ENCODE measurements at places on chromosomes 7 and 10. TPM values are rescaled to one million over a fixed set of nuclear protein-coding genes. Genes with fewer than 3 reads are reported as not detected.

DNA sequence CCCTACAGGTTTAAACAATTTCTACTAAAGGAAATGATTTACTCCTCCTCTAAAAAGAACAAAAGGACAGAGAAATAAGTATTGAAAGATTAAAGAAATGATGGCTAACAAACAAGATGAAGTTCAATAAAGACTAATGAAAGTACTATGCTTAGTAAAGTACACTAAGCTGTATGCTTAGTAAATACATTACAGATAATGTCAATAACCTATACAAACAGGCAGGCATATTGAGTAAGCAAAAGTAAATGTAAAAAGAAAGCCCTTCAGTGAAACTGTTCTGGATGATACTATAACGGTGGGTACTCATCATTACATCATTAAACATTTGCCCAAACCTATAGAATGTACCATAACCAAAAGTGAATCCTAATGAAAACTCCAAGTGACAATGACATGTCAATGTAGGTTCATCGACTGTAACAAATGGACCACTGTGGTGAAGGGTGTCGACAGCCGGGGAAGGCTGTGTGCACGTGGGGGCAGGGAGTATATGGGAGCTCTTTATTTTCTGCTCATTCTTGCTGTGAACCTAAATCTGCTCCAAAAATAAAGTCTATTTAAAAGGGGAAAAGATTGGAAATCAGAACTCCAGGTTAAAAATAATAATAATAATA is 34.0 kb downstream of the CYTH3 start:
- no peak for DNase-seq

- no peak for DNase-seq
These were observed 10.6 kb downstream of the ZCCHC24 start for GRCh38 chr10:79434821-79435251.

DNA sequence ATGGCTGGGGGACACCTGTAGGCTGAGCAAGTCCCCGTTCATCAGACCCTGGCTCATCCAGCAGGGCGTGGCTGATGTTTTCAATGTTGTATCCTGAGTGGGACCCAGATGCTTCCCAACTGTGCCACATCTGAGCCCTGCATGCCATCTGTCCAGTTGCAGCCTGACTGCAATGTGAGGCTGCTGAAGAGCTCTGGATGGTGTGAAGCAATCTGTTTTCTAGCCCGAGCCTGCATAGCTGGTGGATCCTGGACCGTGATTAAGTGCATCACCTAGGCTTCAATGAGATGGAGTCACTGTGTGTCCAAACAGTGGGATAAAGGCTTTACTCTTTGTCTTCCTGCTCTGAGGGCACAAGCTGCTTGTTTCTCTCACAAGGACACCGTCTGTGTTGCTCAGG is 99.8 kb downstream of the TCF7L2 start:
- no peak for DNase-seq

DNA sequence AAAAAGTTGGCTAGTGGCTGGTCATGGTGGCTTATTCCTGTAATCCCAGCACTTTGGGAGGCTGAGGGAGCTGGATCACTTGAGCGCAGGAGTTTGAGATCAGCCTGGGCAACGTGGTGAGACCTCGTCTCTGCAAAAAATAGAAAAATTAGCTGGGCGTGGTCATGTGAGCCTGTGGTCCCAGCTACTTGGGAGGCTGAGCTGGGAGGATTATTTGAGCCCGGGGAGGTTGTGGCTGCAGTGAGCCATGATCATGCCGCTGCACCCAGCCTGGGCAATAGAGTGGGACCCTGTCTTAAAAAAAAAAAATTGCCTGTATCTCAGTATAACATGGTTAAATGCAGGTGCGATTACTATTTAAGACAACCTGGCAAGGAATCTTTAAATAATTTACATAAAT is 61.0 kb downstream of the ADD3 start:
- DNase-seq, result no peak

DNA sequence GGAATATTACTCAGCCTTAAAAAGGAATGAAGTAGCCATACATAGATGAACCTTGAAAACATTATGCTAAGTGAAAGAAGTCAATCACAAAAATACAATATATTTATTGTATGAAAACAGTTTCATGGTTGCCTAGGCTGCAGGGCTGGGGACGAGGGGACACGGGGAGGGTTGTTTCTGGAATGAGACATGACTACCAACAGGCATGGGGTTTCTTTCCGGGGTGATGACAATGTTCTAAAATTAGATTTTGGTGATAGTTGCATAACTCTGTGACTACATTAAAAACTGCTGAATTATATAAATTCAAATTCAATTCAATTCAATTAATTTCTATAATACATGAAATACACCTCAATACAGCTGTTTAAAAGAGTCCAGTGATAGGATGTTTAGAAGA is 88.0 kb downstream of the ARHGAP22 start:
- DNase-seq, result no peak

DNA sequence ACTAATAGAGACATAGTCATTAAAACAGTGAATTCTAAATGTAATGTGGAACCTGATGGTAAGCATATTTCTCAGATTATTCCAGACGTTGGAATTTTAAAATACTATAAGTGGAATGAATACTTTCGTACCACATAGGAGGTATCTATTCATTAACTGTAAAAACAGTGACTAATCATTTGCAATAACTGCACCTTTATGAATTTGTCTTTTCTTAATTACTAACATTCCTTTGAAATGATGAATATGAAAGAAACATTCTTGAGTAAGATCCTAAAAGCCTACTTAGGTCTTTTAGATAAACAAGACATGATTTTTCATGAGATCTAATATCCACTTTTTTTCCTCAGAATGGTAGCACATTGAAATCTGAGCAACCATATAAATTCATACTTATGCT is 549.0 kb upstream of the LRRN3 start:
- DNase-seq, result no peak

DNA sequence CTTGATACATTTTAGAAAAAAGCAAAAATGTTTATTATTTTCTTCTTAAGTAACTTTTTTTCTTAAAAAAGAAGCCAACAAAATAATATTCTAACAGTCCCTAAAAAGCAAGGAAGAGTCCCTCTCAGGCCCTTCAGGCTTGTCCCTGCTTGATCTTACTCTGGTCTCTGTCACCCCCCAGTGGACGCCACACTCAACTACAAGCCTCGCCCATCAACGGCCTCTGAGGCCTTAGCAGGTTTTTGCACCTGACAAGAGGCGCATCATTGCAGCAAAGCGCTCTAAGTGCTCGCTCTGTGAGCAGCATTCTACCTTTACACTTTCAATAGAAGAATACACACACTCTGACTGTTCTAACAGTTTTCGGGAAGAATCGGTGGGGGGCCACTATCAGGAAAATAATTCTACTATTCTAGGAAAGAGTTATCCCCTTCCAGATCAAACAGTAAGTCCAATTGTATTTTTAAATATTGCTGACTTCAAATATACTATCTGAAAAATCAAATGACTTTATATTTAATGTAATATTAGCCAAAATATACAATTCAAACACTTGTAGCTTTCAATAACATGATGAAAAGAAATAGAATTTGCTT is 139.2 kb downstream of the USP6NL start:
- peak; percentile 56 for DNase-seq

DNA sequence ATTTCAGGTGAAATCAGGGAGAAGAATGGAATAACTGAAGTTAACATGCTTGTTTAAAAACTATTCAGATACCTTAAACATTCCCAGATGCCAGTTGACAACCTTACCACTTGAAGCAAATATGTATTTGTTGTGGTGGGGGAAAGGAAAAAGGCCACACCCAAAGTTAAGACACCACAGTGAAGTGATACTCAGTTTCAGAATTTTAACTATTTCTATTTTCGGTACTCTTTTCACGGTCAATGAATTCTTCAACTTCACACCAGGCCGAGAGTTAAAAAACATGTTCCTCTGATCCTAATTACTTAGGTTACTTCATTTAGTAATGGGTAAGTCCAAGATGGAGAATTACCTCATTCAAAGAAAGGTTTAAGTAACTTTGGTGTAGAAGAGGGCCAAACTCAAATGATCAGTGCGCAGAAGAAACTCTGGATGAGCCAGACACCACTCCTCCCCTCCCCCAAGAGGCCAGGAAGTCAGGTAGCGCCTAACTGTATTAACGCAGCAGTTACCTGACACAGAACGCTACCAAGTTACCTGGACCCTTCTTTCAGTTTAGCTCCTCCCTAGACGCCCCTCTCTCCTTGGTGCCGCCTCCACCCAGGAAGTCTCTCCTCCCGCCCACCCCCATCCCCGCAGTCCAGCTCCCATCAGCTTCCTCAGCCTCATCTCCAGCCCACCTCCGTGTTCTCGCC is 700 bp downstream of the MTPN start:
- DNase-seq, result no peak

- no peak for DNase-seq
These were observed 189.8 kb upstream of the SEMA3A start for GRCh38 chr7:84384417-84384816.

- DNase-seq, result no peak
These were observed at the start of gene SLC18A3 for GRCh38 chr10:49610114-49610457. Gene SLC18A3 (plus strand): TSS chr10:49610310. CDS start chr10:49610741, 431 bp downstream.

DNA sequence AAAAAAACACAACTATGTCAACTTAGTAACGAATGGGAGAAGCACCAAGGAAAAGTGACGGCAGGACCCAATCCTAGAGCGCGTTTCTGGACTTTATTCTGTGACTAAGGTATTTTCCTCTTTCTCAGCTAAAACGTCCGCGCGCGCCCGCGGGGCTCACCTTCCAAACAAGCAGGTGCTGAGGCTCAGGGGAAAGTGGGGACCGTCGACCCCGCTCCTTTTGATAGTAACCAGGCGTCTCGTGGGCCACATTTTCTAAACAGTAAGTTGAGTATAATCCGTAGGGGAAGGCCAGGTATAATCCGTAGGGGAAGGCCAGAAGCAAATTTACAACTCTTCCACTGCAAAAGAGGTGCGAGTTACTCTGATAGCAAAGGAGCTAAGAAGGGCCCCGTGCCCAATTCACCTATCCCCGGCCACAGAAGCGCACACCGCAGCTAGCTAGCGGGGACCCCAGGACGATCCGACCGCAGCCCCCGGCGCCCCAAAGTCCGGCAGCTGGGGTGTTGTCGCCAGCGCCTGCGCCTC is 743 bp downstream of the MKI67 start:
- no peak for DNase-seq

GRCh38 chr7:131967216-131967730 is 410.8 kb upstream of the PODXL start:
- DNase-seq, result no peak

GRCh38 chr10:4131407-4132215 is 346.6 kb upstream of the KLF6 start:
- peak; percentile 9 for DNase-seq

DNA sequence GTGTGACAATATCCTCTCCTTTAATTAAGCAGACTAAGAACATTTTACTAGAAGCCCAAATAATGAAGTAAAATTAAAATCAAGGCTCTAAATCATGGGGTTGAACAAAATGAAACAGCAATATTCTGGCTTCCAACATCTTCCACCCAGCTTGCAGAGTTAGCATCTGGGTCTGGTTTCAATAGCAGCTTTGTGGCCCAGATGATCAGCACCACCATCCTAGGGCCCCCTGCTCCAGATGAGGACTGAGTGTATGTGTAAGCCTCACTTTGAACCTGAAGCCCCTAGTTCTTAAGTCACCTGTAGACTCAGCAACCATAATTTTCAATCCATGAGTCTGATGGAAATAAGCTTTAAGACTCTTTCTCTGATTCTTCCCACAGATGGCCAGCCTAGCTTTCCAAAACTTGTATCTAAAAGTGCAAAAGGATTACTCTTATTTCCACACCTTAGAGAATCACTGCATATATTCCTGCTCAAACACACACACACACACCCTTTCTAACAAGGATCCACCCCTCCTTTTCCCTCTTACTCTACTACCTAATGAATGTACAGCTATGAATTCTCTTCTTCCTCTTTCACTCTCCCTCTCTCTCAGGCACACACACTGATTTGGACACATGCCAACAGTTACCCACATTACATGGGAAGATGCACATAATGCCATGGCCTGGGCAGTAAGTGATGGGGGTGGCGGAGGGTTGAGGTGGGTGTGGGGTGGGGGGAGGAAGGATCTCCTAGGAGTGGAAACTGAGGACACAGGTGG is 3.5 kb downstream of the DENND11 start:
- DNase-seq, result no peak

DNA sequence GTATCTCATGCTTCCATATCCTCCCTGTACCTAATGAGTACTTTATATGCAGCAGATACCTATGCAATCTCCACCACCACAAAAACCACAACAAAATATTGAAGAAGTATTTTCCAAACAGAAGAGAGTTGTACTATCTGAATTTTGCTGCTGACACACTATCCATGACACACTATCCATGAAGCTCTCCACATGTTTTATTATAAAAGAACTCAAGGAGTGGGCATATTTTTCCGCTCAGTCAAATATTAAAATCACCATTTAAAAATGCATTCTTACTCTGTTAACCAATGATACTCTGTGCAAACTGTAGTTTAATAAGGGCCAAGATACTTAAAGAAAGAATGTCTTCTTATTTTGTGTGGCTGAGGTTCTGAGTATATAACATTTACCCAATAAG is 2.8 kb downstream of the BET1 start:
- no peak for DNase-seq

- no peak for DNase-seq
These were observed 259.2 kb downstream of the HDAC9 start for GRCh38 chr7:18754766-18755165.

DNA sequence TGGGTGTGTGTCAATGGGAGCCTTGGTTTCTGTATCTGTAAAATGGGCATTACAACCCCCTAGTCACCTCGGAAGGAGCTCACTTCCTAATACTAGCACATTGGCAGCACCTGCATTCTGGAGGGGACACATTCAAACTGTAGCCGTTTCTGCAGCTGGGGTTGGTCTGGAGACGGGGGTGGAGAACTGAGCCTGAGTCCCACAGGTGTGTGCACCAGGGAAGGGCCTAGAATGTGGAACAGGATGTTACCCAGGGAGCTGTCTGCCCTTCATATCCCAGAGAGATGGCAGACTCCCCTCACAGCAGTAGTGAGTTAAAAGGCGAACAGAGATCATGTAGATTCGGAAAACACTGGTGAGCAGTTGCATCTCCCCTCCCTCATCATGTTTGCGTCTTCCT is 272.8 kb upstream of the ZNF32 start:
- DNase-seq, result no peak

- DNase-seq, result no peak
These were observed 44.6 kb upstream of the HYCC1 start for GRCh38 chr7:23058408-23059096.

The PTPRZ1 gene
- total RNA-seq, result not detected

The ANKRD30A gene
- not detected for total RNA-seq

The ELOVL3 gene
- not detected for total RNA-seq

The CCDC3 gene
- 0.02 TPM for total RNA-seq

The ENTPD1 gene
- total RNA-seq, result not detected

The OR6B1 gene
- total RNA-seq, result not detected

The NPC1L1 gene
- 0.09 TPM for total RNA-seq

The FKBP14 gene
- 40.8 TPM for total RNA-seq

The FAM25A gene
- not detected for total RNA-seq

The ACTR3C gene
- total RNA-seq, result not detected

The MEOX2 gene
- total RNA-seq, result not detected

The OPN4 gene
- total RNA-seq, result not detected

The RARRES2 gene
- total RNA-seq, result not detected

The SPDYE8 gene
- total RNA-seq, result 0.52 TPM

The PDE6C gene
- not detected for total RNA-seq

The PAPOLB gene
- total RNA-seq, result 0.30 TPM
